ENCODE measurements at places on chromosomes 2 and 18. TPM values are rescaled to one million over a fixed set of nuclear protein-coding genes. Genes with fewer than 3 reads are reported as not detected.

- peaks cover 21% of the 10 kb centered on the region for H3K27me3 ChIP-seq
- no peak for DNase-seq
- H3K36me3 ChIP-seq: no peaks in the 10 kb centered on the region
- H3K4me3 ChIP-seq: no peak overlapping the region
- H3K4me1 ChIP-seq: no peaks in the 10 kb centered on the region
These were observed 58.3 kb downstream of the COL6A3 start for GRCh38 chr2:237355701-237356100.

RASGRP3 gene
- total RNA-seq: 26.2 TPM

ZNF385B gene
- not detected for total RNA-seq

- H3K4me3 ChIP-seq: no peak overlapping the region
- no peaks in the 10 kb centered on the region for H3K4me1 ChIP-seq
- peaks cover 32% of the 10 kb centered on the region for H3K36me3 ChIP-seq
- H3K27ac ChIP-seq: peak overlapping the region; percentile 7
These were observed 29.4 kb upstream of the DYSF start for GRCh38 chr2:71423817-71424420.

DPYSL5 gene
- total RNA-seq: not detected

- no peak overlapping the region for H3K27ac ChIP-seq
- DNase-seq: no peak
- peaks cover 14% of the 10 kb centered on the region for H3K36me3 ChIP-seq
- no peaks in the 10 kb centered on the region for H3K27me3 ChIP-seq
- peaks cover 24% of the 10 kb centered on the region for H3K4me1 ChIP-seq
These were observed 30.8 kb downstream of the CCDC93 start for GRCh38 chr2:117983040-117983439.

GRCh38 chr18:23365602-23366001, 87.5 kb upstream of the RIOK3 start:
- no peaks in the 10 kb centered on the region for H3K27me3 ChIP-seq
- H3K4me3 ChIP-seq: no peak overlapping the region
- no peaks in the 10 kb centered on the region for H3K36me3 ChIP-seq
- no peak for DNase-seq
- no peaks in the 10 kb centered on the region for H3K4me1 ChIP-seq

Measured in natural killer cell treated with Interleukin-12 subunit alpha and Interleukin-12 subunit beta and Interleukin-15 and Interleukin-18, amount 100 ng/mL, for 72 hours (primary cell).